ENCODE measurements at places on chromosomes 4 and X.

DNA sequence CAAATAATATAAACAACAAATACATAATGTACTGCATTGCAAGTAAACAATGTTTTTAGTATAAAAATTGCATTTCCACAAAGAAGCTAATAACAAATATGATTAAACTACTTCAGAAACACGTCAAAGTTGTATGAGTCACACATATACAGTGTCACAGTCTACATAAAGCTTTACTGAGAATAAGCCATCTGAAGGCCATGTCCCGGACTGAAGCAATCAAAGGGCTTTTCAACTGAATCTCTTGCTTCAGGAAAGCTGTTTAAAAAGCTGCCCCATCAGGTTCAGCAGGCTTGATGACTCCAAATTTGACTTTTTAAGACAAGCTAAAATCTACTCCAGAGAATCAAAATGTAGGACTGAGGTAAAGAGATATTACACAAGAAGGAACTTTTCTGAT is 1476.8 kb downstream of the ADGRL3 start:
- DNase-seq, result no peak
- no peaks in the 10 kb centered on the region for H3K4me1 ChIP-seq
- H3K27me3 ChIP-seq, result no peaks in the 10 kb centered on the region

- H3K4me1 ChIP-seq, result no peaks in the 10 kb centered on the region
- no peaks in the 10 kb centered on the region for H3K27me3 ChIP-seq
- DNase-seq, result no peak
- no peak overlapping the region for H3K27ac ChIP-seq
These were observed 70.2 kb upstream of the PLS3 start for GRCh38 chrX:115490814-115491213.

- no peaks in the 10 kb centered on the region for H3K27me3 ChIP-seq
- H3K27ac ChIP-seq, result no peak overlapping the region
- peaks cover 24% of the 10 kb centered on the region for H3K4me1 ChIP-seq
These were observed 36.0 kb downstream of the SLC9A7 start for GRCh38 chrX:46722742-46723568.

DNA sequence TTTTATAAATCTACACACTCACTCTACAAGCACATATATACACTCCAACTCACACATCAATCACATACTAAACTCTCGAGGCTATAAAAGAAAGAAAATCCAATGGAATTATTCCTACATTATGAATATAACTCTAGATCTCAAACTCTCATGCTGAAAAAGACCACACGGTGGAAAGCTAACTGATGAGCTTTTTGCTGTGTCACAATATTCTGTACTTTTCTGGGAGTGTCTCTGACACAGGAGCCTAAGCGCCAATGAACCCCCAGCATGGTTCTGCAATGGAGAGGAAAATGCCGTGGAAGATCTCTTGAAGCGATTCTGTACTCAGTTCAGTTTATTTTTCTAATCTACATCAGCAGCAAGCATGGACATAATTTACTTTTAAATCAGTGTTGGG is 124.2 kb upstream of the ETNPPL start:
- peaks cover 13% of the 10 kb centered on the region for H3K4me1 ChIP-seq
- no peak overlapping the region for H3K4me3 ChIP-seq
- no peak for DNase-seq
- H3K36me3 ChIP-seq, result no peaks in the 10 kb centered on the region
- H3K27ac ChIP-seq, result no peak overlapping the region

GRCh38 chrX:97743014-97743413 is 859.3 kb downstream of the RPA4 start:
- no peak for DNase-seq
- no peak overlapping the region for H3K4me3 ChIP-seq
- no peaks in the 10 kb centered on the region for H3K4me1 ChIP-seq
- no peaks in the 10 kb centered on the region for H3K27me3 ChIP-seq
- no peak overlapping the region for H3K27ac ChIP-seq

DNA sequence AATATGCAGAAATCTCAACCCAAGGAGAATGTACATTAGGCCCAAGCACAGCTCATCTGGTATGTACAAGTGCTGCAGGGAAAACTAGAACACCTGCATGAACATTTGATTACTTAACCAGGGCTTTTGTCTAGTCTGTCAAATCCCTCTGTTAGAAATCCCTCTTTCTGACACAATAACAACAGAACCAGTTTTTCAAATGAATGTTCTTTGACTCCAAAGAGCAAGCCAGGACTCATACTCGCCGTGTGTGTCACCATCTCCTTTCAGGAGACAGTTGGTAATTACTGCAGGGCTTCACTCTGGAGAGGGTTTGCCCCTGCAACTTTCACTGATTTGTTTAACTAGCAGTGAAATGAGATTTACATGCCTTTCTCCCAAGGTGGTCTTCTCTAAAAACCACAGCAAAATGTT is 143.0 kb upstream of the FAM241A start:
- H3K36me3 ChIP-seq, result no peaks in the 10 kb centered on the region
- H3K4me1 ChIP-seq, result no peaks in the 10 kb centered on the region
- no peak overlapping the region for H3K4me3 ChIP-seq
- no peaks in the 10 kb centered on the region for H3K27me3 ChIP-seq

DNA sequence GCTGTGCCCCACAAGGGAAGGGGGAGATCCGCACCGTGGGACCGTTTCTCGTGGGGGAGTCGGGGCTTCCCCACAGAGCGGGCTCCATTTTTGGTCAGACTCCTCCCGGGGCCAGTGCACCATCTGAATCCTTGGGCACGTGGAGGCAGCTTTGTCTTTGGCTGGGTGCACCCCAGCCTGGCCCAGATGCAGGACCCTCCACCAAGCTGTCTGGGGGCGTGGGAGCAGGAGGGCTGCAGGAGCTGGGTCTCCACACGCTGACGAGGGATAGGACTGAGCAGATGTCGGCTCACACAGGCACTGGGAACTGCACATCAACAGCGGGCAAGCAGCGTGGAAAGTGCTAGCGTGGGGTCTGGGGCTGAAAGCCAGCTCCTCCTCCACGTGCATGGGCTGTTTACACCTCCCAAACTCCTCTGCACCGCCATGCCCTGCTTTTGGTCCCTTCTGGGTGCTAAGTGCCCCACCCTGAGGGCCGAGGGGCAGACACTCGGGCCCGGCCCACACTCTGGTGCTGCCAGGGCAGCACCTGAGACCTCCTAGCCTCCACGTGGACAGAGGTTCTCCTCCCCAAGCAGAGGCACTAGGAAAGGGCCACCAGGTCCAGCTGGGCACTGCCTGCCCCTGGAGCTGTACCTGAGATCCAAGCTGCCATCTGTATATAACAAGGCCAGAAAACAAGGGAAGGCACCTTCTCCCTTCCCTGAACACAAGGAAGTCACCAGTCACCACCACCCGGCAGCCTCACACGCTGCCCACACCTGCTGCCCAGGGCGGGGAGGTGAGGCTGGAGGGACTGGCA is 13.8 kb downstream of the DGKQ start:
- no peak for DNase-seq
- H3K4me3 ChIP-seq, result no peak overlapping the region

All from T-helper 2 cell treated with Interferon-gamma antibody and Interleukin-4, amounts not matched to agents 5 μg/mL and 100 μg/mL, for 36 hours (primary cell).